ENCODE measurements at places on chromosomes 5 and 9. TPM values are rescaled to one million over a fixed set of nuclear protein-coding genes. Genes with fewer than 3 reads are reported as not detected.

GRCh38 chr5:93192087-93192486 is 388.9 kb downstream of the NR2F1-AS1 start:
- no peak for DNase-seq

DNA sequence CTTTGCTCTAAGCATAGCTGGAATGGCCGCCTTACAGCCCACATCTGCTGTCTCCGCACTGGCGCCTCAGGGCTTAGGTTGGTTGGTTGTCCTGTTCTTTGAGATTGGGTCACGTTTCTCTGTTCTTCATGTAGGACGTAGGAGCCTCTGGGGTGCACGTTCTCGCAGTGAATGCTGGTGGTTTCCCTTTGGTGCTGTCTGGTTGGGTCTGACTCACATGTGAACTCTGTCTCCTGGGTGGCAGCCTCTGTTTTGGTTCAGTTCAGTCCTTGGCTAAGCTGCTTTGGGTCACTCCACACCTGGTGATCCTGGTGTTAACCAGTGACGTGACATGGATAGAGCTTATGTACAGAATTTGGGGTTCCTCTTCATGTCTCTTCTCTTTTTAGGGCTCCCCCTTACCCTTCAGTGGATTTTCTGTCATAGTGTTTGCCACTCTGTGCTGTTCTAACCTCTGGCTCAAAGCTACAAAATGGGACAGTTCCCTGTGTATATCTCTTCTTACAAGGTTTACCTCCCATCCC is 12.6 kb upstream of the LPCAT1 start:
- peak; percentile 16 for DNase-seq

- DNase-seq = peak; percentile 38
These were observed 2.0 kb downstream of the BRD3 start for GRCh38 chr9:134065612-134066419.

MEIKIN gene
- not detected for total RNA-seq

DNA sequence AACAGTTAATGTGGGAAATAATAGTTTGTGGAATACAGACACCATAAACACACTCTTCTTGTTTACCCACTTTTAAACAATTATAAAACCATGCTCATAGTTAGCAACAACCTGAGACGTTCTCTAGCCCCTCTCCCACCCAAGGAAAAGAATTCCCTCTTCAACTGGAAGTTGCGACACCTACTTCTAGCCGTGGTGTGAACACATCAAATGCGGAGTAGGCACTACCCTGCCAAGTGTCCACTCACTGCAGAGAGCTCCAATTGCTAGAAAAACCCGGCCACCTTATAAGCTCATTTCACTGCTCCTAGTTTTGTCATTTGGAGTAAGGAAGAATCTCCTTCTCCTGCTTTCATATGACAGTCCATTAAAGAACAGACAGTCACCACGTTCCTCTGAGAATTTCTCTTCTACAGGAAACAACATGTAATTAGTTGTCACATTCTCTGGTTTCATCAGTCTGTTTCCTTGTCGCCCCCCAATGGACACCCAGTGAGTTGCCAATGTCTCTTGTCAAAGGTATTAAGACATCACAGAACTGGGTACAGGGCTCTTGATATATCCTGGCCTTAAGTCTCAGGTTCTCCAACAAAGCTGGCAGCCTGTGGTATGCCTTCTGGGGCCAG is 47.3 kb downstream of the PRLR start:
- no peak for DNase-seq

LCP2 gene
- total RNA-seq = 38.4 TPM

EIF4EBP3 gene
- total RNA-seq = 14.4 TPM

DNA sequence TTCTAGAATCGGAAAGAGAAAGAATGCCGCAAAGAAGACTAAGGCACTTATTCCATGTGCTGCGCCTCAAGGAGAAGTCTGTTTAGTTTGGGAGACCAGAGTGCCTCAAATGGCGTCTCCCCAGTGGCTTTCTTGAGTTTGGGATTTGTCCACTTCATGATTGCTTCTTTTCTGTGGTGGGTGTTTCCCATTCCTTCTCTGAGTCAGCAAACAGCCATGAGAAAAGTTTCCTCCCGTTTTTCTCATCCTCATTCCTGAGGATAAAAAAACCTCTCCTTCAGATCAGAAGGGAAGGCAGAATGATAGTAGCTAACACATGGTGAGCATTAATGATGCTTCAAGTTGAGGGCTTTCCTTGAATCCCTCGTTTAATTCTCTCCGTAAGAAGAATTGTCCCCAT is 275.9 kb upstream of the WWC1 start:
- no peak for DNase-seq

- no peak for DNase-seq
These were observed 507.4 kb upstream of the SMC2 start for GRCh38 chr9:103586721-103587120.

DNA sequence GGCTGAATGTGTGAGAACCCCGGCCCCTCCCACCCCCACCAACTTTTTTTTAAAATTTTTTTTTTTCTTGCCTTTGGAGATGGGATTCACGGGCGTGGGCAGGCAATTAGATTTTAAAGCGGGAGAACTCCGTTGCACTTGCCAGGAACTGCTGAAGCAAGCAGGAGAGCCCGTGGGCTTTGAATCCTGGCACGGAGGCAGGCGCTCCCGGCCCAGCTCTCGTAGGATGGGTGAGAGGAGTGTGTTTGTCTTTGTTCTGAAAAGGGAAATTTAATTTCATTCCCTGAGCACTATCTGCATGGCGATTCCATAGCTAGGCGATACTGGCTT is 54.3 kb upstream of the BOD1 start:
- DNase-seq = no peak

GRCh38 chr5:61631438-61631941 is 299.4 kb downstream of the ZSWIM6 start:
- DNase-seq = peak; percentile 22

- no peak for DNase-seq
These were observed 143.7 kb downstream of the ELAVL2 start for GRCh38 chr9:23682352-23682751.

ABHD17B gene
- total RNA-seq = 18.3 TPM

GRCh38 chr9:83183621-83184020 is 120.7 kb upstream of the RASEF start:
- no peak for DNase-seq

DNA sequence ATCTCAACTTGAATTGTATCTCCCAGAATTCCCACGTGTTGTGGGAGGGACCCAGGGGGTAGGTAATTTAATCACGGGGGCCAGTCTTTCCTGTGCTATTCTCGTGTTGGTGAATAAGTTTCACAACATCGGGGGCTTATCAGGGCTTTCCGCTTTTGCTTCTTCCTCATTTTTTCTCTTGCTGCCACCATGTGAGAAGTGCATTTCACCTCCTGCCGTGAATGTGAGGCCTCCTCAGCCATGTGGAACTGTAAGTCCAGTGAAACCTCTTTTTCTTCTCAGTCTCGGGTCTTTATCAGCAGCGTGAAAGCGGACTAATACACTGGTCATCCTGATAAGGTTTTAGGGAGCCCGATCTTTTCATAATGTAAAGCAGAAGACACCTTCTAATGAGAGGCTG is 687.0 kb upstream of the FTMT start:
- DNase-seq = no peak

DNA sequence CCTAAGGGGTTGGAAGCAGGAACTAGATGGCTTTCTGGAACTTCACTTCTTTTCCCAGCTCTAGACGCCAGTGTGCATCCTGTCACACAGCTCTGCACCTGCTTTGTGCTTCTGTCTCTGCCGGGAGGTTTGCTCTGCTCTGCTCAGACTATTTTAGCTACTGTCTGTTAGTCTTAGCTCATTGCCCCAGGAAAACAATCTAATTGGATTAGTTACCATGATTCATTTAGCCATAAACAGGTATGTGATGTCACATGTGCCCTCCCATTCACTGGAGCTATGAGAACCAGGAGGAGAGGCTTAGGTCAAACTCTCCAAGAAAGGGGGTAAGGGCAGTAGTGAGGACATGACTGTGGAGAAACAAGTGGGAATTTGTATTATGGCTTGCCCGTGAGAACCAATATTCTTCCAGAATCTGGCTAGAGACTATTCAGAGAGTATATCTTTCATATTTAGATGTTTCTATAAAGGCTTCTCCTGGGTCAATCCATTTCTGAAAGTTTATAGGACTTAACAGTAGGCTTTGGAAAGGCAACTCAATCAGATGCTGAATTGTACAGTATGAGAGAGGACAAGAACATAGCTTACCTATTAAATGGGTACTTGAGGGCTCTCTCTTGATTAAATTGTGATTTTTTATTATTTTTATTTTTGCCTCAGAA is 22.4 kb upstream of the NREP start:
- no peak for DNase-seq

DNA sequence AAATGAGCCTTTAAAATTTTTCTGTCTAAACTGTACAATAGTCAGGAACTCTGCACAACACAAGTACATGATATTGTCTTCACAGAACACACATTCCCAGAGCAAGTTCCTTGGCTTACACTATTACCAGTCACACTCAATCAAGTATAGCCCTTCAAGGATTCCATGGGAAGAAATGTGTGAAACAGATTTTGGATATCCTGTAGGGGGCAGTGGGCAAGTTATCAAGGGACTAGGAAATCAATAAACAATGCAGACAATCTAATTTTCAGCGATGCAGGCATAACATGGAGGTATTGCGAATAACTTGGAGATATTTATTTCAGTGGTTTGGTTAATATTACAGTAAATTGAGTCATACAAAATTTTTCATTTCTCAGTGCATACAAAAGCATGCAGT is 1171.5 kb upstream of the NUDT12 start:
- DNase-seq = no peak

- no peak for DNase-seq
These were observed 189.7 kb downstream of the GNAQ start for GRCh38 chr9:77841739-77842386.

DNA sequence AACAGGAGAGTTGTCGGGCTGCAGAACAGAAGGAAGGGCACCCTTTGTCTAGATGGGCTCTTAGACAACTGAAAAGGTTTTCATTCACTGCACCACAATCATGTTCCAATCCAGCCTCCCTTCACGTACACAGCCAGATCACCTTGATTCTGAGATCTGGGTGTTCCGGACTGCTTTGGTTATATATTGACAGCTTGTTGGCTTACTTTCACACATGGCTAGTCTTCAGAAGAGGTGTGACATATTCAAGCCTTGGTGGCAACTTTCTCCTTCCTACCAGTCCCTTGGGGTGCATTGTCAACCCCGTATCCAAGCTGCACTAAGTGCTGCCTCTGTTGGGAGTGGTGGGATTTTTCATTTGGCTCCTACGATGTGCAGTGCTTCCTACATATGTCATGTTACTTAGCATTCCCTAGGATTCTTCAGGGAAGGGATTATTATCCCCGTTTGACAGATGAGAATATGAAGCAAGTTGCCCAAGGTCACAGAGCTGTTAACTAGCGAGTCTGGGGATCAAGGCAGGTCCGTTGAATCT is 100.6 kb downstream of the LIFR start:
- no peak for DNase-seq

DNA sequence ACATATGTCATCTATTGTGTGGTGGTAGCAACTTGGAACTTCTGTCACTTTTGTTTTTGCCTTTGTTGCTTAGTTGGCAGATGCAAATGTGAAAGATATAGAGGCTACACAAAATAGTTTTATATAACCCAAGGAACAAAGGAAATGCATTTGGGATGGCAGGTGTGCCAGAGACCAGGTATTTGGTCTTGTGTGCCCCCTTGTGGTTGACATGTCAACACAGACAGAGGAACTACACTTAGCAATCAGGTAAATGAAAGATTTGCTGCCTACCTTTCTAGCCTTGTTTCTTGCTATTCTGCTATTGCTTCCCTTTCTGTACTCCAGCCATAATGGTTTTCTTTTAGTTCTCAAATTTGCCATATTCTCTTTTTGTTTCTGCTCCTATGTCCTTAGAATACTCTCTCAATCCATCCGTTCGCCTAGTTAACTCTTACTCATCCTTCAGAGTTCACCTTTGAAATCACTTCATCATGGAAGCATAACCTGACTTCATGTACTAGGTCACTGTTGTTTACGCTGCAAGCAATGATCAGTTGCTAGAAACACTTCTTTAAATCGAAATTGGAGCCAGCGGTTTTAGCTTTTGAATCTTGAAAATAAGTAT is 119.5 kb downstream of the TRPM3 start:
- DNase-seq = peak; percentile 32

ADAMTS2 gene
- 18.9 TPM for total RNA-seq

- DNase-seq = no peak
These were observed 58.1 kb downstream of the HSPA4 start for GRCh38 chr5:133109655-133110483.

GRCh38 chr5:33934176-33934575 is 2.0 kb upstream of the RXFP3 start:
- no peak for DNase-seq

SLC6A7 gene
- not detected for total RNA-seq

SLC46A2 gene
- 0.14 TPM for total RNA-seq

LECT2 gene
- total RNA-seq = not detected

DNA sequence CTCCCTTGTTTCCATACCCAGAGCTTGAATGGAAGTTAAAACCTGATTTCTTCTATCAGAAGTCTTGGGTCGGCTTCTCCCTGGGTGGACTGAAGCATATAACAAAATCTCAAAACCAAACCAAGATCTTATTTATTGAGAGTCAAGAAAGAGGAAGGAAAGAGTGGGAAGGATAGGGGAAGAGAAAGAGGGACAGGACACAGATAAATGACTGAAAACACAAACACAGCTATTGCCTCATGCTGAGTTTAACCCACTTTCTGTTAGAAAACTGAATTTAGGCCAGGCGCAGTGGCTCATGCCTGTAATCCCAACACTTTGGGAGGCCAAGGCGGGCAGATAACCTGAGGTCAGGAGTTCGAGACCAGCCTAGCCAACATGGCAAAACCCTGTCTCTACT is 92.9 kb downstream of the PALM2AKAP2 start:
- no peak for DNase-seq

DNA sequence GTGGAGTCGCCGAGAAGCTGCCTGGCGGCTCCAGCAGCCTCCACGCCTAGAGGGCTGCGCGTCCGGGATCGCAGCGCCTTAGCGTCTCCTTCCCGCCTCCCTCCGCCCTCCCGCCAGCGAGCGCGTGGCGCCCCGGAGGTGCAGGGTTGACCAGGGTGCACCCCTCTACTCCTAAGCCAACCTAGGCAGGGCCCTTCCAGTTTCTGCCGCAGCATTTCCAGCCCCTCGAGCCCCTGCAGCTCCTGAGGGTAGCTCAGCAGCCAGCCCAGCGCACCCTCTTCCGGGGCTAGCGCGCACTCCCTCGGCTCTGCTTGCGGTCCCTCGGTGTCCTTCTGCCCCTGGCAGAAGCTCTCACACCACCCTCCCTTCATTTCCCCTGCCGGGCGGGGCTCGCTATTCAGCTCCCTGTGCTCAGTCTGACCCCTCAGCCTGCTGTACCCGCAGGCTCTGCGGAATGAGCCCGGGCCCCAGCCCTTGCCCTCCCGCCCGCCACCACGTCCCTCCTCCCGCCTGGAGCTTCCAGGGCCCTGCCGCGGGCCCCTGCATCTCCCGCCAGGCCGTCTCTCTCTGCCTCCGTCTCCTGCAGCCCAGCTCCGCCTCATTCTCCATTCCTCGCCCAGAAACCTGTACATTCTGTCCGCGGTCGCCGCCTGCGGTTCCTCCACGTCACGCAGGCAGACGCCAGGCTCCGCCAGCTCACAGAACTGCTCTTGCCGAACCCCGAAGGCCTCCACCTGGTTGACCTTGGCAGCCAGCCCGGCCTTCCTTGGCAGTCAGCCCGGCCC is 61.8 kb downstream of the SPATA31C2 start:
- DNase-seq = peak; percentile 90

All from mucosa of gallbladder (tissue), 1 donor.